RPMI7951 (cell line): ENCODE measurements at places on chromosomes 7 and 10.

DNA sequence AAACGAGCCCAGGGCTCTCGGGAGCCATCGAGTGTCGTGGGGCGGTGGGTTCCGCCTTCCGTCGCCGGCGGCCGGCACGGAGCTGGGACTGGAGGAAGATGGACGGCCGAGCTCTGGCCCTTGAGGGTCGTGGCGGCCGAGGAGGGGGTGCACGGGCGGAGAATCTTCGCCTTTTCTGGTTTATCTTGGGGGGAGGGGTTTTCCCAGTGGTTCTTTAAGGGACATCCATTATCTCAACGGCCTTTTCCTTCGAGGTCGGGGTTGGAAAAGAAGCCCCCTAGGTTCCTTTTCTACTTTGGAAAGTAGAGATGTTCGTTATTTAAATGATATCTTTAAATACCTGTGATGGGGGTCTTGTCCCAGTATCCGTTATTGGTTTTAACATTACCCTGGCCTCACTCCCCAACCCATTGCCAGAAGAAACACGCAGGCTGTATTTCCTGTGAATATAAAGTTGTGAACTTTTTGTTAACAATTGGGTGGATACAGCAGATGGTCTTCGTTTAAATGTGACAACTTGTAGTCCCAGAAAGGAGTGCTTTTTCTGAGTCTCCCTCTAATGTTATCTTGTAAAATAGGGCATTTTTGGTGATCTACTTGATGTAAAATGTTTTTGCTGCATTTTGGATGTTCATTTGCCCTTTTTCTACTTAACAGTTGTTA, 765 bp downstream of the CCAR1 start:
- DNase-seq = no peak

GRCh38 chr10:113872139-113873030, 17.9 kb downstream of the NHLRC2 start:
- DNase-seq = no peak

DNA sequence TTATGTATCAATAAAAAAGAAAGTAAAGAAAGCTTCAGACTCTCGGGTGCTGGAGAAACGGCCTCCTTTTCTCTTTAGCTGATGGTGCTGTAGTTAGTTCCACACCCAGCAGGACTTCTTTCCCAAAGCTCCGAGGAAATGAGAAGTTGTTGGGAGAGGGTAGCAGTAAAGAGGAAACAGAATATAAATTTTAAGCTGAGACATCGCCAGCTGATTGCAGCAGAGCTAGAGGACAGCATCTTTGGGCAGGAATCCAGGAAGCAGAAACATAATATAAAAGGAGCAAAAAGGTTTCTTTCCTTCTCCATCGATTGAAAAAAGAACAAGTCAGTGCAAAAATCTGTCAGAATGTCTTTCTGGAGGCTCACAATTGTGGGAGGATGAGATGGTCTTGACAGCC, 616.9 kb upstream of the FOXK1 start:
- no peak for DNase-seq

DNA sequence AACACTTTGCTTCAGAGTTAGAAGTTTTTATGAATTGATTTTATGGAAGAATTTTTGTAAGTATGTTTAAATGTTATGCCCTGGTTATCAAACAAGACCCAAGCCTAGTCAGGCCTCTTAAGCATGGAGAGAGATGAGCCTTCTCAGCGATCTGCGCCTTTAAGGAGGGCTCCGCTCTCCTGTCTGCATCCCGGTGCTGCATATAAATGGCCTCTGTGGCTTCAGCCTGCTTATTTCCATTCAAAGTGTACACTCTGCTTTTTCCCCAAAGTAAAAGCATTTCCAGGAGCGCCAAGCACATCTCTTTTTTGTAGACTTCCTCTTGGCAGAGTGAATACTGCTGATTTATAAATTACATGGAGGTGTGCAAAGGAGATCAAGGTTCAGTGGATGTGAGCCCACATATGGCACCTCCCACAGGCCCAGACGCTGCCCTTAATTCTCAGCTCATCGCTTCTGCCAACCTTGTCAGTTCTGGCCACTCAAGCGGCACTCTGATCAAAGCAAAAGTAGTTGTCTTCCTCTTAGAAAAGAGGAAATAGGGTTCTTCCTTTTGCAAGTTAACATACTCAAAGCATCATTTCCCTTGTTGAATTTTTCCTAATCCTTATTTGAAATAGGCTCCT, 70.0 kb upstream of the SFMBT2 start:
- DNase-seq = no peak
